ENCODE measurements at places on chromosomes 12 and 14.

- DNase-seq: no peak
These were observed 462.6 kb downstream of the NPAS3 start for GRCh38 chr14:33401311-33401710.

DNA sequence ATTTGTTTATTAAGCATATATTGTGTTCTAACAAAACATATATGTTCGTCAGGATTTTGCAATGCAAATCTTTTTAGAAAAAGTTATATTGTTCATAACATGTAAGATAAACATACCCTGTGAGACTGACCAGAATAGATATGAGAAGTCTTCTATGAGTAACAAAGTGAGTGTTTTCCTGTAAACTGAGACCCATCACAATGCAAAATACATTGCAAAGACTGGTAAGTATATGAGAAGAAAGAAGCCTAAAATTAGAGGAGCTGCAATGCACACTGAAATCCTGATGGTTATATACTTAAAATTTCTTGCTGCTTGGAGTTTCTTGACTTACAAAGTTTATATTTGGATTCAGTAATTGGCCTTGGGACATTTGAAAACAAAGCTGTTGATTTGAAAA is 6.0 kb downstream of the HMGA2 start:
- no peak for DNase-seq

DNA sequence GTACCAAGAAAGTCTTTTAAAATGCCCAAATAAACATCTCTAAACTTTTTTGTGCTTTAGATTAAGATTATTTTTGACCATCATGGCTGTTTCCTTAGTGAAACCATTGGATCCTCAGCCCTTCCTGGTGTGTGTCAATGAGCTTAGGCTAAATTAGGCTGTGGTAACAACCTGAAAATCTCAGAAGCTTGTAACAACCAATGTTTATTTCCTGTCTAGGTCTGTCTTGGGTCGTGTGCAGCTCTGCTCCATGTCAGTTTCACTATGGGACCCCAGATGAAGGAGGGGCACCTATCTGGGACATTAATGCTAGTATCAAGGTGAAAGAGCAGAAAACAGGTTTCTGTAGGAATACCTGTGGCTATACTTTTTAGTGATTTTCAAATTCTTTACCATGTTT is 49.9 kb downstream of the KCNMB4 start:
- no peak for DNase-seq

- peak; percentile 18 for DNase-seq
These were observed 273.9 kb upstream of the MIS18BP1 start for GRCh38 chr14:45526715-45527549.

All from brain microvascular endothelial cell (primary cell).